ENCODE measurements at places on chromosomes 7 and 10.
A peak's percentile ranks its signal among the peaks of the same experiment; 100 is the strongest.

- DNase-seq = no peak
Measured at GRCh38 chr7:7237978-7238267, 55.6 kb downstream of the C1GALT1 start.

- no peak for DNase-seq
Measured at GRCh38 chr7:36792421-36792820, 68.1 kb upstream of the AOAH start.

DNA sequence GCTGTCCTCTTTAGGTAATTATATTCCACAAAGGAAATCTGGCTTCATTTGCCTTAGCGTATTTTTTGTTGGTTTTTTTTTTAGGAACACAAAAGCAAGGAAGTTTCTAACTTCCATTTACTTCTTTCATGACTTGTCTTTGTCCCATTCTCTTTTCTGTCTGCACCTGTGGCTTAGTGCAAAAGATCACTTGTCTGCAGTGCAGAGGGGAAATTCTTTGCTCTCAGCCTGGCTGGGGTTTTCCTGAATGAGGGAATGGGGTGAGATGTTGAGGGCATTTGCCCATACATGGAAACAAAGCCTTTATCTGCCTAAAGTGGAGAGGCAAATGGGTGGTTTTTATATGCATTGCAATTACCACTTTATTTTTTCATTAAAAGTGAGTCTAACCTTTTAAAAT is 361.1 kb upstream of the IGFBP3 start:
- no peak for DNase-seq

DNA sequence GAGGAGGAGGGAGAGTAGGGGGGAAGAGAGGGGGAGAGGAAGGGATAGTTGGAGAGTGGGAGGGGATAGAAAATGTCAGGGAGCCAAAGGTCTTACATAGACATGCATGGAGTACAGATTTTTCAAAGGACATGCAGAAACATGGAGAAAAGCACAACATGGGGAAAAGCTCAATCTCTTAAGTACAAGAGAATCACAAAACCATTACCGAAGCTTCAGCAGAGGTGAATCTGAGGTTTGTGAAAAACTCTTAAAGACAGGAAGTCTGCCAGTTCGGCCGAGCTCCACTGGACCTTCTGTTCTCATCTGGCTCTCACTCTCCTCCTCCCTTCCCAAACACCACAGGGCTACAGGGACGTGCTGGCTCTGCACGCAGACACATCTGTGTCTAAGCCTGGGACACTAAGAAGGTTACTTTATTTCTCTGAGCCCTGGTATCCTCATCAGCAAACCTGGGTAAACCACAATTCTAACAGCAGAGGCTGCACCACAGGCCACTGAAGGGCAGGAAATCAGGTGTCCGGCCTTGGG is 133.9 kb downstream of the COBL start:
- DNase-seq = no peak

- peak; percentile 71 for DNase-seq
Measured at GRCh38 chr10:109929501-109930219, 6.3 kb upstream of the XPNPEP1 start.

DNA sequence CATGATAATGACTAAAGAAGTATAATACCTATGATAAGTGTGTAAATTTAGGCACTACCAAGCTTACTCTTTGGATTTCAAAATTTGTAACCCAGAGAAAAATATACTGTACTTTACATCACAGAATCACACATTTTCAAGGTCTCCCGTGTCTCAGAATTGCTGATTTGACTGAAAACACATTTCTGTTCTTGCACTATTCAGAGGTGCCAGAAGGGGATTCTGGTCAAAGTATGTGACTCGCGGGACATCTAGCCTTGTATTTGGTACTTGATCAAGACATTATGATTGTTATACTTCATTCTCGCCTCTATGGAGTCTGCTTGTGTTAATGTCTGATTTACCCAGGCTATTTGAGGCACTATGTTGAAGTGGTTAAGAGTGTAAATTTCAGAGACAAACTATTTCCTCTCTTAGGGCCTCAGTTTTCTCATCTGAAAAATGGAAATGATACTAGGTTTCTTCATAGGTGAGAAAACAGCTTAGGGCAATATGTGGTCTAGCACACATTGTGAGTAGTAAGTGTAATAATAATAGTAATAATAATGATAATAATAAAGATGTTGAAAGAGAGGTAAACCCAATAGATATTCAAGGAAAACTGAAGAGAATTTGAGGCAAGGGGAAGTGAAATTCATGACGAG is 320.4 kb downstream of the RNLS start:
- DNase-seq = no peak

GRCh38 chr10:56123247-56123646 is 237.8 kb downstream of the ZWINT start:
- DNase-seq = peak; percentile 17
